NCI-H2029 (cell line): ENCODE measurements at places on chromosomes 12 and 14.

- DNase-seq: no peak
These were observed 67.2 kb upstream of the ACSS3 start for GRCh38 chr12:81010641-81011040.

- no peak for DNase-seq
These were observed 18.7 kb upstream of the EPYC start for GRCh38 chr12:91023326-91024004.

- DNase-seq: no peak
These were observed 5.2 kb downstream of the ANO4 start for GRCh38 chr12:100799770-100800169.

GRCh38 chr14:61749867-61750266 is 12.4 kb upstream of the SNAPC1 start:
- peak; percentile 99 for DNase-seq

GRCh38 chr12:25058012-25058411 is 109.1 kb upstream of the BCAT1 start:
- no peak for DNase-seq

DNA sequence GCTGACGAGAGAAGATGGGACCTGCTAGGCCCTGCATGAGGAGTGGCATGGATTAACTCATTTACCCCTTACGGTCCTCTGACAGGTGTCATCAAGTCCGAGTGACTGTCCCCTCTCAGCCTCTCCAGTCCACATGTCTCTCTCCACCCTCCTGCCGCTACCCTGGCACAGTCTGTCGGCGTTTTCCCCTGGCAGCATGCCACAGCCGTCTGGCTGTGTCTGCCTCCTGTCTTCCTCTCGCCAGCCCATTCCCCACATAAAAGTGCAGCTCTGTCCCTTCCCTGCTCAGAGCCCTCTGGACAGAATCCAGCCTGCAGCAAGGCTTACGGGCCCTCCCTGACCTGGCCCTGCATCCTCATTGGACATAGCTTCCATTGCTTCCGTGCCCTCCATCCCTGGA is 45.6 kb downstream of the UBE3B start:
- peak; percentile 55 for DNase-seq

- no peak for DNase-seq
These were observed 252.2 kb upstream of the FOXN3 start for GRCh38 chr14:89669193-89669592.
